ENCODE measurements at places on chromosomes 2 and 18.
A peak's percentile ranks its signal among the peaks of the same experiment; 100 is the strongest.

- DNase-seq, result no peak
Measured at GRCh38 chr18:24219561-24220317, 80.9 kb downstream of the CABYR start.

DNA sequence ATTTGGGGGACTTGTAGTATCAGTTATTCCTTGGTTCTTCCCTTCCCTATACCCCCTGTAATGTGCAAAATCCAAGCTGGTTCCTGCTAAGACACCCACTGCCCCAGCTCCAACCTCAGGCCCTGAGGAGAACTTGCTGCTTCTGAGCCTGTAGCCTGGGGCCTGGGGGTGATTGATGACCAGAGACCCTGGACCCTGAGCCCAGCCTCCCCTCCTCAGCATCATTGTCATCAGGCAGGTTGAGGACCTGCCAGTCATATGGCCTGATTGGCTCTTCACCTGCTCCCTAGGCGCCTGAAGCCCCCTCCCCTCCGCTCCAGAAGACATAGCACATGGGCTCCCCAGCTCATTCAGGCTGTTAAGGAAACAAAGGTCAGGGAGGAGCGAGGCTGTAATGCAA is 73.8 kb upstream of the YWHAQ start:
- DNase-seq, result no peak

GRCh38 chr2:176818617-176819016 is 394.0 kb upstream of the HNRNPA3 start:
- DNase-seq, result no peak

DNA sequence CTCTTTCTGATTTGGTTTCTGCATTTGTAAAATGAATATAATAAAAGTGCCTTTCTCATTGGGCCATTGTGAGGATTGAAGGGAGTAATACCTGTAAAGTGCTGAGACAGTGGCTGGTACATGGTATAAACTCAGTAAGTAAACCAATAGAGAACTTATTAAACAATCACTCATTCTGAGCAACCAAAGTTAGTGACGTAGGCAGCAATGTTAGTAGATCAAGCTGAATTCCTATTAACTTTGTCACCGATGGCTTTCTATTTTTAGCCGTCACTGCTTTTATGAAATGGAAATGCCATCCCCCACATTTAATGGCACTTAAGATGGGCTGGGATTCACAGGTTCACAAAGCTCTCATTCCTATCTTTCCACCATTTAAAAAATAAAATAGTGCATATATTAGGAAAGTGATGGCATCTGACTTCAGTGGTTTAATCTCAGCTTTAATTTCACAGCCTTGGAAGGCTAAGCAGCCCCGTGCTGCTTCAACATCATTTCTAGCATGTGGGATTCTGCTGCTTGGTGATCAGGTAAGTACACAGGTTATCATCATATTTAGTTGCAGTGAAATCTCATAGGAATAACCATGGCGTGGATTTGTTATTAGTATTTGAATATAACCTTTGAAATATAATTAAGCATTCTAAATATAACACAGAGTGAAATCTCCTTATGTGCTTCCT is 17.6 kb upstream of the PPP4R1 start:
- peak; percentile 56 for DNase-seq

DNA sequence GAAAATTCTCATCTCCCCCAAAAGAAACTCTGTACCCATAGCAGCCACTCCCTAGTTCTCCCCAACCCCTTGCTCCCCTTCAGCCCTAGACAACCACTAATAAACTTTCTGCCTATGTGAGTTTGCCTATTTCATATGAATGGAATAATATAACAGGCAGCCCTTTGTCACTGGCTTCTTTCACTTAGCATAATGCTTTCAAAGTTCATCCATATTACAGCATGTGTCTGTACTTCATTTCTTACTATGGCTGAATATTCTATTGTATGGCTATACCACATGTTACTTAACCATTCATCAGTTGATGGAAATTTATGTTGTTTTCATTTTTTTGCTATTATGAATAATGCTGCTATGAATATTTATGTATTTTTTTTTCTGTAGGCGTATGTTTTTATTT is 442.9 kb downstream of the SLC4A3 start:
- DNase-seq, result no peak

- DNase-seq, result no peak
Measured at GRCh38 chr18:55381277-55381676, 206.7 kb downstream of the TCF4 start.

GRCh38 chr2:1538663-1539062 is 125.4 kb downstream of the TPO start:
- peak; percentile 73 for DNase-seq

GRCh38 chr18:55446996-55447671 is 140.9 kb downstream of the TCF4 start:
- DNase-seq, result no peak

DNA sequence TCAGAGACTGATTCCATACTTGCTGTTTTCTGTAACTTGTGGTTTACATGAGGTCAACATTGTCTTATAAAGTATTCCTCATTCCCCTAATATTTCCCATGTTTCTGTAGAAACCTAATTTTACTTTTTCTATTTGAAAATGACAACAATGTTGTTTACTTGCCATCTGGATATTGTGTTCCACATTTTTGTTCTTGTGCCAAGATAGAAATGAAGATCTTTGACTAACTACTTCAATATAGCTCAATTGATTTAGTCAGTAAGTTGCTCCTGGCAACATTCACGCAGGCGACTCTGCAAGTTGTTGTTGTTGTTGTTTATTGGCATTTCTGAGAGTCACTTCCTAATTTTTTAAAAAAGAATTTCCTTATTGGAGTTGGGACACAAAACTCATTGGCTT is 69.5 kb downstream of the CAVIN2 start:
- DNase-seq, result no peak

GRCh38 chr2:212991120-212991519 is 160.3 kb downstream of the IKZF2 start:
- no peak for DNase-seq

- DNase-seq, result no peak
Measured at GRCh38 chr18:13574355-13574754, 152.0 kb downstream of the FAM210A start.

GRCh38 chr18:9697121-9697520 is 11.0 kb upstream of the RAB31 start:
- no peak for DNase-seq

GRCh38 chr2:18218160-18218933 is 339.9 kb downstream of the KCNS3 start:
- DNase-seq, result no peak

GRCh38 chr18:3457261-3457724 is 7.3 kb downstream of the TGIF1 start:
- peak; percentile 46 for DNase-seq

GRCh38 chr2:195820867-195821565 is 164.0 kb downstream of the SLC39A10 start:
- DNase-seq, result no peak

GRCh38 chr2:42829671-42830440 is 37.5 kb upstream of the HAAO start:
- no peak for DNase-seq

DNA sequence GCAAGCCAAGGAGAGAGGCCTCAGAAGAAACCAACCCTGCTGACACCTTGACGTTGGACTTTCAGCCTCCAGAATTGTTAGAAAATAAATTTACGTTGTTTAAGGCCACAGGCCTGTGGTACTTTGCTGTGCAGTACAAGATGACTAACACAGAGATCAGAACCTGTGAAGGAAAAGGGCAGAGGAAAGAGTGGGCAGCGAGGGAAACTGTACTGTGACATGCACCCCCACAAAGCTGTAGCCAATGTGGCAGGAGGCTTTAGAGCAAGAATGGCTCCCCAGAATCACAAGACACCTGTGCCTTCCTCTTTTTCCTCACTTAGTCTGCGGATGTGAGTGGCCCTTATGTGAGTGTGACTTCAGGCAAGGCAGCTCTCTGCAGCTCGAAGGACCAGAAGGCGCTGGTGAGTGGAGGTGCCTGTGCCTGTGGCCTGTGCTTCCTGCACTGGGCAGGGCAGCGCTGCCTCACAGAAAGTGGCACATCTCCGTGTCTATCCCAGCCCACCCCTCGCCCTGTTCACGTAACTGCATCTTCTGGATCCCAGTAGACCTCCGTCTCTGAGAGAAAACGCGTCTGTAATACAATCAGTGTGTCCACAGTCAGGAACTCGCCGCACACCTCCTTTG is 89.5 kb downstream of the MRPS9 start:
- DNase-seq, result no peak

GRCh38 chr2:214311031-214311533 is 99.8 kb upstream of the VWC2L start:
- no peak for DNase-seq

DNA sequence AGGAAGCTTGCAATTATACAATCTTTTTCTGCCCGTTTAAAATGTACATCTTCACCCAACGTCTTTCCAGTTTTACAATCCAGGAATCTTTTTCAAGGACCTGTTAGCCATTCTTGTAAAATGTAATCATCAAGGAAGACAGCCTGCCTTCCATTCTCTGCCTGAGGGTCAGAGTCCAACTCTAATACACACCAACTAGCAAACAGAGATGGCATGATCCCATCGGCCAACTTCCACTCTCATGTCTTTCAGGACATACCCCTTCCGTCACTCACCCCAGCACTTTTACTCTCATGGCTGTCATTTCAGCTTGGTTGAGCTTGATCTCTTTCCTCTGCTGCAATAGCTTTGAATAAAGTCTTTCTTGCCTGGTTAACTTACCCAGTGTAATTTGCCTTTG is 172.5 kb upstream of the NETO1 start:
- no peak for DNase-seq

- DNase-seq, result no peak
Measured at GRCh38 chr2:73588177-73588576, 54.0 kb downstream of the NAT8 start.

- DNase-seq, result no peak
Measured at GRCh38 chr2:127486247-127487058, 39.8 kb downstream of the IWS1 start.

GRCh38 chr2:181235683-181236459 is 221.3 kb upstream of the ITGA4 start:
- no peak for DNase-seq

DNA sequence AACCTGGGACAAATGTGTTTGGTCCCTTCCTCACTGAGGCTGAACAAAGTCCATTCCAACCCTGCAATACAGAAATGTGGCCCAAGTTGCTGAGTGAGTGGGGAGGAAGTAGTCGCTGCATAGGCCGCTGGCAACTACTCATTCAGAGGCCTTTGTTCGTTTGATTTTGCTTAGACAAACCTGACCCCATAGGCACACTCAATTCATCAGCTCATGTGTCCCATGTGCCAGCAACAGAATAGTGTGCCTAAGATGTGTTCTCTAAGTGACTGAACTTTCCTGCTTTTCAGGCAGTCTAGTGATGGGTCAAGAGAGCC is 23.0 kb downstream of the PTPN18 start:
- no peak for DNase-seq

DNA sequence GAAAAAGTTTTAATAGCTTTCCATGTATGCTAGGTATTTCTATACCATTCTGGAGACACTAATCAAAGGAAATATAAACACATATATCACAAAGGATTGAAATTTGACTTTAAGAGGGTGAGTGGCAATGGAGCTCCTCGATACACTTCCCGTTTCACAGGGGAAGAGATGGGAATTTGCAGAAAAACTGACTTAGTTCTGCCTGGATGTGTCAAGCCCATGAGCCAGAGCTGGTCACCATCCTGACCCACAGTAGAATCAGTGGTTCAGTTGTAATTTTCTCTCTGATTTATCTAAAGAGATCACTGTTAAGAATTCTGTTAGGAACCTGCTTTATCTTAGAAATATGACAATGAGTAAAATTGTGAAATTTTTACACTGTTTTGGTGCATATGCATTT is 34.2 kb downstream of the PLCL1 start:
- DNase-seq, result no peak

GRCh38 chr18:47323158-47323557 is 71.7 kb upstream of the SKOR2 start:
- DNase-seq, result no peak

GRCh38 chr2:44077942-44078511 is 82.2 kb upstream of the LRPPRC start:
- no peak for DNase-seq

DNA sequence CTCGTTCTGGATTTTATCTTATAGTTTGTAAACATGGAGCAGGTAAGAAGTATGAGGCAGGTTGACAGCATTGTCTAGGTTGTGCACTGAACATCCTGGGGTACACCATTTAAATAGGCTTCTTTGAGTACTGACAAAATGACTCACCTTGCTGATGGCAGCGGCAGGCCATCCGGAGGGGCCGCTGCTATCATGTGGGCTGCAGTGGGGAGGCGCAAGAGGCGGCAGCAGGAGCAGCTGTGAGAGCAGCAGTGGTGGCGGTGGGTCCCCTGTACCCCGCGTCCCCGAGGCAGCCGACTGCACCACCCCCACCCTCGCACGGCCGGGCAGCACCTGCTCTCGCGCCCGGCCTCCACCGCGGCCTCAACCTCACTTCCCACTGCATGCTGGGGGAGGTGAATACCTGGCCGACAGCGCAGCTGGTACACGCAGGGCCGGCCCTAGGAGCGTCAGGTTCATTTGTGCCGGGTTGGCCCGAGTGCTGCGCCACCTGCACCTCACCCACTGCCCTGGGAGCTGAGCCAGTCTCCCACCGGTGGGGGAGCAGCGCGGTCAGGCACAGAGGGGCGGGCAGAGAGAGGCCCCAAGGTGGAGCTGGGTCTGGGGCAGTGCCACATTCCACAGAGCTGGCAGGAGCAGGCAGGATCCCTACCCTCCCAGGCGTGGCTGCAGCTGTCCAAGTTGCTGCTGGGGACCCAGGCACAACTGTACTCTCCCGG is 154.5 kb upstream of the RBMS1 start:
- DNase-seq, result no peak

DNA sequence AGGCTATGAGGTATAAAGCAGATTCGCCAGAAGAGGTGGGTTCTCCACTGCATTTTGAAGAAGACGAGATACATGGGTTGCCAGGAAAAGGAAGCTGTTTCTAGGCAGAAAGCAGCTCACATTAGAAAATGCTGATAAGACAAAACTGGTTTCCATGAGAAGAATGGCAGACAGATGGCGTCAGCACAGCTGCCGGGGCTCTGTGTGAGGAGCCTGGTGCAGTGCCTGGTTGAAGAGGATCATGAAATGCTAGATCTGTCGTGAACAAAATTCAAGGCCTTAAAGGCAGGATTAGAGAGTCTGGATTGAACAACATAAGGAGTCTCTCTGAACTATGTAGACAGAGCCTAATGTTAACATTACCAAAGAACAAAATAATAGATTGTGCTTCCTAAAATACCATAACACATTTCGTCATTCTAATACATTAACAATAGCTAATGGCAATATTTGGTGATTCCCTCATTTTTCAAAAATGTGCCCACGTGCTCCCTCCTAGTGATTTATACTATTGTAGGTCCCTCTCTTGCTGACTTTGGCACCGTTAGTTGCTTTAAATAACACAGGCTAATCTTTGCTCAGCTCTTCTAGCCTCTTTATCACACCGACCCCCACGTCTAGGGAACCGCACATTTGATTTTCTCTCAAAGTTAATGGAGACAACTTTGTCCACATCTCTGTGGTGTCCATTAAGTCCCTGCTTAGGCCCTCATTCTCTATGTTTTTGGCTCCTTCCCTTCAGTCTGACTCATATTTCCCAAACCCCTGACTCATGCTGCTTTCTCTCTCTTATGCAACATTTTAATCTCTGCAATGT is 38.2 kb downstream of the EFEMP1 start:
- no peak for DNase-seq

DNA sequence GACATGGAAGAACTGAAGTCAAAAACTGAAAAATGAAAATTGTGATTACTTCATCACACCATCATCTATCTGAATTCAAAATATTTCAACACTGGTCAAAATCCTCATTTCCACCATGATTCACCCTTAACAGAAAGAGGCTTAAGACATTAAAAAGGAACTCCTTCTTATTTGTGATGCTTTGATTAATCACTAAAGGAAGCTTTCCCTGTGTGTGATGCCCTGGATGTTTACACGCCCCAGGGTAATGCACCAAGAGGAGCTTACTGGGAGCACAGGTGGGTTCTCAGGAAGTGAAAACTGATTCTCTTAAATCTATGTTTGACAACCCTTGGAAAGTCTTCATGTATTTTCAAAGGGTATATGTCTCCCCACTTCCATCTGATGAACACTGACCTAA is 11.5 kb downstream of the GRB14 start:
- no peak for DNase-seq

Data from brain (organoid and tissue), 16 donors.